ENCODE measurements at places on chromosomes 6 and 20.
A peak's percentile ranks its signal among the peaks of the same experiment; 100 is the strongest.

DNA sequence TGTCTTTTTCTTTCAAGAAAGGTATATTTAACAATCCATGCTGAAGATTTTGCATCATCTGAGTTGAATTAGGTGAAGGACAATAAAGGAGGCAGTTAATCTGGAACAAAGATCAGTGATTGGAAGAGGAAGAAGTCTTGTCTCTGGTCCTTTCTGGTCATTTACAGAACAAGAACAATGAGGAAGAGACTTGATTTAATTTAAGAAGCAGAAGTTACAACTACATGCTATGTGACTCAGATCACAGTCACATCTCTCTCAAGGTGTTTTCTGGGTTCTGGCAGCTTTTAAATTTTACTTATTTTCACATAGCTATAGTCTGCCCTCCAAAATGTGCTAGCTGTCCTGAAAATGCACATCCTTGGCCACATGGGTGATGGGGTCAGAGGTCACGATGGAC is 53.5 kb upstream of the DEK start:
- DNase-seq = peak; percentile 27

DNA sequence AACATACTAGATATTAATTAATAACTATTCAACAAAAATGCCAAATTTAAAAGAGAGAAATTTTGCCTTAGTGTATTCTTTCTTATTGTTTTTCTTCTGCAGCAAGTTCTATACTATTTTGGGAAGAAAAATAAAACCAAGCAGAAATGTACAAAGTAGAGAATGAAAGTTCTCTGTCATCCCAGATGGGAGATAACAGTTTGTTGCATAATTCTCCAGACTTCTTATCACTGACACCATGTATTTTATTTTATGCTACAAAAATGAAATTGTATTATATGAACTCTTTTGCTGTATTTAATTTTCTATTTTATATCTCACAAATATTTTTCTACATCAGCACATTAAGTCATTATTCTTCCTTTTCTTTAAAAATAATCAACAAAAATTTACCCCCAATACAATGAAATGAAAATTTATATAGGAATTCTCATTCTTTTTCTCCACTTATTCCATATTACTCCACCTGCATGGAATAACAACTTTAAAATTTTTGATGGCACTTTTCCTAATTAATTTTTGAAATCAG is 18.2 kb downstream of the TMEM244 start:
- no peak for DNase-seq

DNA sequence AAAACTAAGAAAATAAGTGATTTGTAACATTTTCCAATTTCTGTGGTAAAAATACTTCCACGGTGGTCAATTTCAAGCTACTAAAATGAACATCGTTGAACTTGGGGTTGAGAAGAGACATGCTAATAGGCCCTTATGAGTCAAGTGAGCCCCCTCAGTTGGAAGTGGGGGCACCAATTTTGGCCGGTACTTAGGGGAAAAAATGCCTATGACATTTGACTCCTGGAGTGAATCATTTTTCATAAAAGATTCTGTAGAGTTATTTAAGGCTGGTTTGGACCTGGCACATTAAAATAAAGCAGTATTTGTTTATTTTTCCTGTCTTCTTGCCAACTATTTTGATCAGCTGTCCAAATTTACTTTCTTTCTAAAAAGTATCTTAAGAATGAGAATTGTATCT is 32.4 kb upstream of the CAP2 start:
- peak; percentile 33 for DNase-seq

DNA sequence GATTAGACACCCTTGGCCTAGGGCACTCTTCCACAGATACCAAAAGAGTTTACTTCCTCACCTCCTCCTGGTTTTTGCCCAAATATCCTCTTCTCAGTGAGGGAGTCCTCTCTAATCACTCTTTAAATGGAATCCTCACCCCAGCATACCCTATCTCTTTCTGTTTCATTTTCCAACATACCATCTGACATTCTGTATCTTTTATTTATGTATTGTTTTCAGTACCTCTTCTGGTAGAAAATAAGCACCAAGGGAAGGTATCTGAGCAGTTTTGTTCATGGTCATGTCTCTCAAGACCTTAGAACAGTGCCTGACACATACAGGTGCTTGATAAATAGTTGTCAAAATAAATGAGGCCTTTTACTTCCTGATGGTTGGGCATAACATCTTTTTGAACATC is 55.1 kb downstream of the KIAA0408 start:
- no peak for DNase-seq

GRCh38 chr6:137261761-137262160 is 42.6 kb upstream of the IFNGR1 start:
- DNase-seq = no peak

DNA sequence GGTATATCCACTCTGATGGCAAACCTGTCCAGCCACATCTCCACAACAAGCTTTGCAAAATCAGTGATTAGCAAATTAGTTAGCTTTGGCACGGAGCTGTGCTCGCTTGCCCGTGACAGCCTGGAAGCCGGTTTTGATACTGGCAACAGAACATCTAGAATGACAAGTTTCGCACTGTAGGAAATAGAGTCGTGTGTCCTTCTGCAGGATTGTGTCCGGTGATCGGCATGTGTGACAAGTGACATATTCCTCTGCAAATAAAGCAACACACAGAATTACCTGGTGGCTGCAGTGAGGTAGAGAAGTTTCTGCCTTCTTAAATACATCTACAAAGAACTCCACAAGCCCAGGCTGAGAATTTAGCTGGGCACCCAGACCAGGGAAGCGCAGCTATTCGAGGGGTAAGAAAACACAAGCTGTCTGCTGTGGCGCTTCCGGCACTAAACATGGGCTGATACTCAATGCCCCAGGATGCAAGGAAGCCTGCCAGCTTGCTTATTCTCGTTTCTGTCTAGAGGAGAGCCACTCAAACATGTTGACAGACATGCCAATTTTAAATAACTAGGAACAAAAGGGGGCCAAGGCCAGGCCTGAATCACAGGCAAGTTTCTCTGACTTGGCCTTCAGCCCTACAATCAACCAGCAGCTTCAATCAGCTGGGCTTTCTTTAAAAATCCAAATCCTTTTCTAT is 22.2 kb downstream of the EIF2S2 start:
- no peak for DNase-seq

DNA sequence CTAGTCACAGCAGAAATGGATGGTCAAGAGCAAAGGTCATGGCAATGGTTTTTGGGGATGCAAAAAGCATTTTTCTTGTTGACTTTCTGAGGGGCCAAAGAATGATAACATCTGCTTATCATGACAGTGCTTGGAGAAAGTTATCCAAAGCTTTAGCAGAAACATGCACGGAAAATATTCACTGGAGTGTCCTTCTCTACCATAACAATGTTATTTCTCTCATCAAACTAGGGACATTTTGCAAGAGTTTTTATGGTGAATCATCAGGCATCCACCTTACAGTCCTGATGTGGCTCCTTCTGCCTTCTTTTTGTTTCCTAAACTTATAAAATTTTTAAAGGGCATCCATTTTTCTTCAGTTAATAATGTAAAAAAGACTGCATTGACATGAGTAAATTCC is 302.3 kb downstream of the HIVEP2 start:
- no peak for DNase-seq

GRCh38 chr6:131754088-131754487 is 43.3 kb upstream of the CTAGE9 start:
- peak; percentile 89 for DNase-seq

DNA sequence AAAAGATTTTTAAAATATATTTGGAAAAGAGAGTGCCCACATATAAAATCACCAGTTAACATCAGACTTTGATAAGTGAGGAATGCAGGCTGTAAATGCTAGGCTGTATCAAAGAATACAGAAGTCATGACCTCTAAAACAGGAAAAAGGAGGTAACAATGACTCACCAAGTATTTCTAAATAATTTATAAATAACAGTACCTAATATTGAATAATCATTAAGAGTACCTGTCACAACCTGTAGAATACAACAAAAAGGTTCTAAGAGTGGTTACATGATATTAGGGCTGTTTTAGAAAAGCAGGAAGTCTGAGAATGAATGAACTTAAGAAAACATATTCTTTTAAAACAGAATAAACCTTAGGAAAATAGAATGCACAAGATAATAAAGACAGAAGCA is 173.1 kb upstream of the CST7 start:
- no peak for DNase-seq

- DNase-seq = no peak
These were observed 455.6 kb downstream of the MAFB start for GRCh38 chr20:40233406-40233805.

GRCh38 chr20:37789408-37789807 is 95.6 kb downstream of the CTNNBL1 start:
- DNase-seq = no peak

GRCh38 chr6:166262743-166263515 is 45.3 kb downstream of the PRR18 start:
- no peak for DNase-seq

DNA sequence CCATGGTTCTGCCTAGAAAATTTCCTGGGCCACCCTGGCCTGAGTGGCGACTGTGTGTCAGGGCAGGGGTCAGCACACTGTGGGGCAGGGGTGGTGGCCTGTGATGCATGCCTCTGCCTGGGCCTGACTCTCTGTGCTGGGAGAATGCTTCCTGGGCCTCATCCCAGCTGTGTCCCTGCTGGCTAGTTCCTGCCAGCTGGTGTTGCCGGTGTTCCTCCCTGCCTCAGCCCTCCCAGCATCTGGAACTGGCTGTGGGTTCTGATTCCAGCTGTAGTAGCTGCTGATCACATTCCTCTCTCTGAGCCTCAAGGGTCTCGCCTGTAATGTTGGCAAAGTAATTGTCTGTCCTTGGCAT is 101.5 kb downstream of the SYCP2 start:
- no peak for DNase-seq

GRCh38 chr20:50582092-50582491 is 71.9 kb downstream of the PTPN1 start:
- DNase-seq = no peak

DNA sequence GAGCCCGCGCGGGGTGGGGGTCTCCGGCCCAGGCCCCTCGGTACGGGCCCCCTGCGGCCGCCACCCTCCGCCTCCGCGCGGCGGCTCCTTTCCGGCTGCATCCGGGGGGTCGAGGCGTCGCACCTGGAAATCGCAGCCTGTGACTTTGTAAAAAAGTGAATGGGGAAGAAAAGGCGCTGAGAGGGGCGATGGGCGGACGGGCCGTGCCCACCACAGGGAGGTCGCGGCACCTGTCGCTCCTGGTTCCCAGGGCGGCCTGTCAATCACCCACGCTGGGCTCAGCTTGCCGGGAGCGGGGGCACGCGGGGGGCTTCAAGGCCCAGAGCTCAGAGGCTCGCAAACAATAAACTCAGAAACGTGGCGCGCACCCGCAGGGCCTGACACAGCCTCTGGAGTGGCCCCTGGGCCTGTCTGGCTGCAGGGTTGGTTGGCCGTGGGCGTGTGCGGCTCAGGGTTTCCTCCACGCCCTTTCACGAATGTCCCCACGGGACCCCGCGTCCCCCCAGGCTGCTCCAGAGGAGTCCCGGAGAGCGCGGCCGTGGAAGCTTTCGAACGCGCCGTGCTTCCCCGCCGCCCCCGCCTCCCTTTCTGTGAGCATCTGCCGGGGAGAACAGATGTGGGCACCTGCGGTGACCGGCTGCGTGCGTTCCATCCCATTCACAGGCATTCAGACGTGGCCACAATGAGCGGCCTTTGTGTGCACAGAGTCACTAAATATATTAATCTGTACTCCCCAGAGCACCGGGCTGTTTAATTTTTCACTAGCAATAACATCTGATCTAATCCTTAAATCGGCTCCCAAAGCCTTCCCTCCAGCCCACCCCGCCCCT is 6.1 kb upstream of the DLL1 start:
- DNase-seq = no peak

- peak; percentile 97 for DNase-seq
These were observed 432 bp downstream of the HSPA1L start for GRCh38 chr6:31814677-31815024.

- no peak for DNase-seq
These were observed 144.0 kb downstream of the CDC5L start for GRCh38 chr6:44531442-44532015.

DNA sequence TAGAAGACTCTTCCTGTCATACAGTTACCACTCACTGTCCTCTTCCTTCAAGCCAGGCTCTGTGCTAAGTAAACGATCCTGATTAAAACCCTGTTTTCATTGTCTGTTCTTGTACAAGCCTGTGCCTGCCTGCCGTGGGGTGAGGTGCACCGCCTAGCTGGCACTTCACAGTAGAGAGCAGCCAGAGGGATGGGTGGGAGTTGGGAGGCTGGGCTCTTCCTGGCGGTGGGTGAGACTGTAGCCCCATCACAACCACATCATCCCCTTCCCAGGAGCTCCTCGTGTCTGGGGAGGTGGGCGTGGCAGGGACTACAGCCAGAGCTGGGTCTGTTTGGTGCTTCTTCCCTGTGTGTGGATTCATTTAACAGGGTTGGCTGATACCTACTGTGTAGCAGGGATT is 382.0 kb downstream of the TAF4 start:
- DNase-seq = no peak

- DNase-seq = no peak
These were observed 19.3 kb downstream of the RIPOR2 start for GRCh38 chr6:24916496-24916895.

- no peak for DNase-seq
These were observed 20.7 kb downstream of the DYNLRB1 start for GRCh38 chr20:34536798-34537394.

GRCh38 chr6:79453558-79454042 is 83.6 kb downstream of the LCA5 start:
- DNase-seq = no peak

GRCh38 chr6:48429021-48429420 is 318.0 kb upstream of the PTCHD4 start:
- DNase-seq = peak; percentile 15

DNA sequence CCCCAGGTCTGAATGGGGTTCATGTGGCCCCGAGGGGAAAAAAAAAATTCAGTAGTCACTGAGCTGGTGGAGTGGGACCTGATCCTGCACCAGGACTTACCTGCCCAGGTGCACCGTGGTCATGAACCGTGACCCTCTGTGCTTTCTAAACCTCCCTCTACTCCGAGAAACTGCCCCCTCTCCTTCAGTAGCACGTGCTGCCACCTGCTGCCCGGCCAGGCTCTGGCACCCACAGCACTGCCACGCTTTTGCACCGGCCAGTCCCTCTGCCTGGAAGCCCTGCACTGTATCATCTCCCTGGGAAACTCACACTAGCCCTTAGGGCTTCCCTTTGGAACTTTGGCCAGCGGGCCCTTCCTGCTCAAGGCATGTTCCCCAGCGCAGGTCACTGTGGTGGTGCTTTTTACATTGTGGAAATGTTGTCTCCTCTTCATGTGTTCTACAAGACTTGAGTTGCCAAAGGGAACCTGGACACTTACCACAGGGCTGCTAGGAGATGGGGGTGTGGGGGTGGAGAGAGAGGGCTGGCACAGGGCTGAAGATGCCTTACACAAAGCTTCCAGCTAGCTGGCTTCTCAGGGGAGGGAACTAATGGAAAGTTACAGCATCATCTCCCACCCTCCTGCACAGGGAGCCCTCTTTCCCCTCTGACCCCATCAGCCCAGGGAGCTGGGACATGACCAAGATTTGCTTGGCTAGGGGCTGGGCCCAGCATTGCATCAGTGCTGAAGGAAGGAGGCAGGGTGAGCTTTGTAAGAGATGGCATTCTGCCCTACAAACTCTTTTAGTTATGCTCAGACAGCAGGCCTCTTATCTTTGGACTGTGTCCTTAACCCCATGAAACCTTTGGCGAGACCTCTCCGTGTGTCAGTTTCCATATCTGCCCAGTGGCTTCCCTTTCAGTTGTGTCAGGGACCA is 2.5 kb upstream of the PTPRT start:
- no peak for DNase-seq

Data from IMR-90 (cell line).